ENCODE measurements at places on chromosomes 7 and 10. TPM values are rescaled to one million over a fixed set of nuclear protein-coding genes. Genes with fewer than 3 reads are reported as not detected.

GRCh38 chr10:92366412-92367021, 75.5 kb downstream of the MARCHF5 start:
- no peak overlapping the region for H3K4me3 ChIP-seq
- H3K27me3 ChIP-seq: no peaks in the 10 kb centered on the region
- no peak for DNase-seq
- no peaks in the 10 kb centered on the region for H3K4me1 ChIP-seq
- no peak overlapping the region for H3K27ac ChIP-seq

- H3K27me3 ChIP-seq: no peaks in the 10 kb centered on the region
- H3K36me3 ChIP-seq: no peaks in the 10 kb centered on the region
- H3K4me3 ChIP-seq: no peak overlapping the region
- H3K27ac ChIP-seq: peak overlapping the region; percentile 50
- no peak for DNase-seq
- peaks cover 17% of the 10 kb centered on the region for H3K4me1 ChIP-seq
Measured at GRCh38 chr10:31657434-31657872, 271.2 kb downstream of the ARHGAP12 start.

The GPR15LG gene
- total RNA-seq: not detected

DNA sequence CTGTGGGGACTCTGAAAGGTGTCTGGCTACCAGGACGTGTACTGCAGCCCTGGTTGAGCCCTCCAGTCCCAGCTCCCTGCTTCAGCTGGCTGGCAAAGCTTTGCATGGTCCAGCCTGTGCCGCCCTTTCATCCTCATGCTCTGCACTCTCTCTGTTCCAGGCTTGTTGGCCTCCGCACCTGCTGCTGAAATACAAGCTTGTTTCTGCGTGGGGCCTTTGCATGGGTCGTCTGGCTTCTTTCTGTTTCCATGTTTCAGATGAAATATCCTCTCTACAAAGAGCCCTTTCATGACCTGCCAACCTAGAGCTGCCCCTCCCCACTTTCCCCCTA, 45.9 kb downstream of the TSPAN15 start:
- no peak for DNase-seq
- no peak overlapping the region for H3K4me3 ChIP-seq
- H3K27ac ChIP-seq: peak overlapping the region; percentile 82
- H3K27me3 ChIP-seq: no peaks in the 10 kb centered on the region

- no peaks in the 10 kb centered on the region for H3K36me3 ChIP-seq
- no peak overlapping the region for H3K4me3 ChIP-seq
- no peaks in the 10 kb centered on the region for H3K27me3 ChIP-seq
- H3K4me1 ChIP-seq: peaks cover 14% of the 10 kb centered on the region
- DNase-seq: no peak
- H3K27ac ChIP-seq: no peak overlapping the region
Measured at GRCh38 chr10:89458291-89458690, 43.9 kb downstream of the IFIT5 start.

The DPY19L1 gene
- total RNA-seq: 11.6 TPM

DNA sequence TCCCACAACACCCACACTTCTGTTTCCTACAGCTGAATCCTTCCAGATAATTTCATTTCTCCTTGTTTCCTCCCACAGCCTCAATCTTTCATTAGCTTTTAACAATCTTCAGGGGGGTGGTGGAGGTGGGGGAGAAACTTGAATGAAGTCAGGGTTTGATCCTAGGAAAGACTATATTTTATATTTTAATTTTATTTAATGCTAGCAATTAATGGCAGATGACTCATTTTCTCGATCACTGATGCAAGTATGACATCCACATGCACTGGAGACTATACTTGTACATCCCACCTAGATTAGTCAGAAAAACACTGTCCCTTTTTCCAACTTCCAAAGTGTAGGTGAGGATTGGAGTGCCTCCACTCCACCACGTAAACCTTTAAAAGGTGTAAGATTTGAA, 1181.3 kb upstream of the AUTS2 start:
- no peaks in the 10 kb centered on the region for H3K27me3 ChIP-seq
- H3K4me3 ChIP-seq: no peak overlapping the region
- no peak overlapping the region for H3K27ac ChIP-seq
- peaks cover 14% of the 10 kb centered on the region for H3K4me1 ChIP-seq
- DNase-seq: no peak
- H3K36me3 ChIP-seq: no peaks in the 10 kb centered on the region

DNA sequence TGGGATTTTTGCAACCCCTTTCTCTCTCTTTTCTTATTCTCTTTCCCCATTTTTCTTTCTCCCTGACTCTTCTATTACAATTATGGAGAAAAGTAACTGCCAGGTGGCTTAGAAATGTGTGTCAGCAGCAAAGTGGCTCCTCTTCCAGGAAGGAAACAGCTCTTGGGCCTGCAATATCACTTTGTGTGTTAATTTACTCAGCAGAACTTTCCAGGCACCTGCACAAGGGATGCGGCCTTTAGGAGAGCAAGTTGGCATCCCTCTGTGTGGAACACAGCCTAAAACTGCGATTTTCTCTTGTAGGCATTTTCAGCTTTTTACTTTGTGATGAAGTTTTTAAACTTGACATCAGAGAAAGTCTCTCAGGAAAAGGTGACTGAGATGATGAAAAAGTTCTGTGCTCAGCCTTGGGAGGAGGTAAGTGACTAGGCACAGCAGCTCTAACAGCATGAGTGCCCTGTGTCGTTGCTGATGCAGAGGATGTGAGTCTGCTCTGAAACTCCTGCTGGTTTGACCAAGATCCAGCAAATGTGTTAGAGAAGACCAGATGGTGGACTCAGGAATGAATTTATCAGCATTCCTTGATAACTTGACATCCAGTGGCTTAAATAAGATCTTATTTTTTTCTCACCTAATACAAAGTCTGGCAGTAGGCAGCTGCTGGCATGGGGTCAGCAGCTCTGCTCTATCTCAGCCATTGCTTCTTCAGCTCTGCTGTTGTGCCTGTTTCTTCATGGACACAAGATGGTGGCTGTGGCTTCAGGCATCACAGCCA, 47.4 kb upstream of the CC2D2B start:
- peak; percentile 57 for DNase-seq
- H3K4me1 ChIP-seq: peaks cover 8% of the 10 kb centered on the region
- H3K27me3 ChIP-seq: no peaks in the 10 kb centered on the region
- no peak overlapping the region for H3K4me3 ChIP-seq

DNA sequence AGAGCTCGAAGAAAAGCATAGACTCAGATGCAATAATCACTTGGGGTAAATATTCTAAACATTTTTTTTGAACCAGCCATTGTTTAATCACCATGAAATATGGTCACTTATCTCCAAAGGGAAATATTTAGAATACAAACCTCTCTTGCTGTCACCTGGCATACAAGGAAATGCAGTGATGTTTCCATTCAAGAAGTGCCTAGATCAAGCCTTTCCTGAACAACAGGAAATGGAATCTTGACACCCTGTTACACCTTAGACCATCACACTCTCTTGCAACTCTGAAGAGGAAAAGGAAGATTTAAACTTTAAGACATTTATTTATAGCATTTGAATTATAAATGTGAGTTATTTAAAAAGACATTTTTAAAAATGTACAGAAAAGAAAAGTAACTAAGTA, 263.0 kb upstream of the BMPER start:
- H3K4me1 ChIP-seq: no peaks in the 10 kb centered on the region
- no peak overlapping the region for H3K4me3 ChIP-seq
- no peak for DNase-seq
- no peak overlapping the region for H3K27ac ChIP-seq
- H3K27me3 ChIP-seq: no peaks in the 10 kb centered on the region
- no peaks in the 10 kb centered on the region for H3K36me3 ChIP-seq

DNA sequence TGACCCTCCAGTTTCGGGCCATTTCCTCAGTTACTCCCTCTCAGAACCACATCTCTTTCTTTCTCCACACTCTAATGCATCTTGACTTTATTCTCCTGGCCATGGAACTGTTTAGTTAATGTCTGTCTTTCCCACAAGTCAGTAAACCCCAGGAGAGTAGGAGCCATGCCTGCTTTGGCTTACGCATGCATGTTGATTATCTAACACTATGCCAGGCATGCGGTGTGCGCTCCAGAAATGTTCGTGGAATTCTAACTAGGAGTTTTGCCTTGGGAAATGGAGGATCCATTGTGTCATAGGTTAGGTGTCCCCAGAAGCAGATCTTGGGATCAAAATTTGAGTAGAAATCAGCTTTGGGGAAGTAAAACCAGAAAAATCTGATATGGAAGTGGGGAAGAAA, 308.9 kb downstream of the GRID1 start:
- no peak overlapping the region for H3K4me3 ChIP-seq
- no peaks in the 10 kb centered on the region for H3K4me1 ChIP-seq
- no peak overlapping the region for H3K27ac ChIP-seq
- DNase-seq: no peak
- no peaks in the 10 kb centered on the region for H3K27me3 ChIP-seq

GRCh38 chr7:28470344-28470743, 58.0 kb downstream of the CREB5 start:
- H3K36me3 ChIP-seq: no peaks in the 10 kb centered on the region
- no peaks in the 10 kb centered on the region for H3K27me3 ChIP-seq
- no peak overlapping the region for H3K27ac ChIP-seq
- DNase-seq: no peak
- H3K4me1 ChIP-seq: peaks cover 18% of the 10 kb centered on the region
- H3K4me3 ChIP-seq: no peak overlapping the region

The TMEM139 gene
- total RNA-seq: not detected

- H3K36me3 ChIP-seq: peaks cover 2% of the 10 kb centered on the region
- DNase-seq: no peak
- H3K27ac ChIP-seq: no peak overlapping the region
- no peak overlapping the region for H3K4me3 ChIP-seq
Measured at GRCh38 chr10:130193493-130194193, 57.5 kb downstream of the GLRX3 start.

- no peaks in the 10 kb centered on the region for H3K27me3 ChIP-seq
- H3K4me3 ChIP-seq: no peak overlapping the region
- peaks cover 27% of the 10 kb centered on the region for H3K4me1 ChIP-seq
- no peaks in the 10 kb centered on the region for H3K36me3 ChIP-seq
- DNase-seq: no peak
Measured at GRCh38 chr10:124220971-124221355, 127.6 kb upstream of the CHST15 start.

DNA sequence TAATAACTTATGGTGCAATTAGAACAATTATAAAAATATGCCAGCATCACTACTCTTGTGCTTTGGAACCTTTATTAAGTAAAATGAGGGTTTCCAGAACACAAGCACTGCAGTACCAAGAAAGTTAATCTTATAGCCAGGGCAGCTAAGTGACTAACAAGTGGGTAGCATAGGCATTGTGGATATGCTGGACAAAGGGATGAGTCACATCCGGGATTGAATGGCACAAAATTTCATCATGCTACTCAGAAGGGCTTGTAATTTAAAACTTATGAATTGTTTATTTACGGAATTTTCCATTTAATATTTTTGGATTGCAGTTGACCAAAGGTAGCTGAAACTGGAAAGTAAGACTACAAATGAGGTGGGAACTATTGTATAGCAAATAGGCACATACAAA, 250.6 kb downstream of the C7orf25 start:
- H3K27me3 ChIP-seq: no peaks in the 10 kb centered on the region
- peak; percentile 10 for DNase-seq
- no peaks in the 10 kb centered on the region for H3K36me3 ChIP-seq
- H3K4me1 ChIP-seq: no peaks in the 10 kb centered on the region
- no peak overlapping the region for H3K4me3 ChIP-seq

DNA sequence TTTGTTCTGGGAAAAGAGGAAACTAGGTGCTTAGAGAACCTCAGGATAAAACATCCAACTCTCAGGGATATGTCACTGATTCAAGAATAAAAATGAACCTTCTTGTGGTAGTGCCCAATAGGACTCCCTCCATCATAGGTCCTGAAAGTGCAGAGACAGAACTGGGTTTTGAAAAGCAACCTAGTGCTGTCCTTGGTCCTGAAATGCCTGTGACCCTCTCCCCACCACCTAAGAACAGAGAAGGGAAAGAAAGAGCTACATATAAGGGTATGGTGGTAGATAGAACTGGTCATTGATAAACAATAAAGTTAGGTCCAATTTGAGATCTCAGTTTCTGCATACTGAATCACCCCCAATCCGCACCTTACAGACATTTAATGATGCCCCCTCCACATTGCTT, 953.3 kb downstream of the XPNPEP1 start:
- no peak overlapping the region for H3K27ac ChIP-seq
- H3K27me3 ChIP-seq: no peaks in the 10 kb centered on the region
- H3K4me1 ChIP-seq: no peaks in the 10 kb centered on the region
- no peak overlapping the region for H3K4me3 ChIP-seq
- no peak for DNase-seq

The BLNK gene
- 5.0 TPM for total RNA-seq

The RBP3 gene
- total RNA-seq: under 0.01 TPM

- no peak overlapping the region for H3K27ac ChIP-seq
- H3K4me1 ChIP-seq: peaks cover 9% of the 10 kb centered on the region
- H3K4me3 ChIP-seq: no peak overlapping the region
- no peak for DNase-seq
Measured at GRCh38 chr7:117772421-117772820, 100.8 kb downstream of the CTTNBP2 start.

DNA sequence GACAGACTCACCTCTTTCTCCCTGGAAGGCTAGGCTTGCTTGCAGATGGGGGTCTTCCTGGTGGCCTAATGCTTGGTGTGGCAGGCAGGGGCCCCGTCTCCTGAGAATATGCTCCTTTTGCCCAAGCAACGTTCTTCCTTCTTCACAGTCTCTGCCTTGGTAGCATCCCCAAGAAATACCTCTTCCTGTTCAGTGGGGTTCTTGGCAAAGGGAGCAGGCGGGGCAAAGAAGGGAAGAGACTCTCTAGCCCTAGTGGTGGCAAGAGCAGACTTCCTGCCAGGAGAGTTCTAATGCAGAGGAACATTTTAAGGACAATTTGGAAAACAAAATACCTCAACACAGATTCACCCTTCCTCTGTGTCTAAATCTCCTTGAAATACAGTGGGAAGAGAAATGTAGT, at the start of gene CLEC5A:
CLEC5A (minus strand) TSS at position 179 of the 400 bp plus-strand sequence. CDS start 682 bp downstream, outside the sequence.
- H3K27ac ChIP-seq: no peak within 1 kb of the TSS
- no peak for DNase-seq
- no peaks in the 10 kb centered on the region for H3K4me1 ChIP-seq
- no peaks in the 10 kb centered on the region for H3K36me3 ChIP-seq
- no peaks in the 10 kb centered on the region for H3K27me3 ChIP-seq

The NUTM2B gene
- 0.83 TPM for total RNA-seq

- no peaks in the 10 kb centered on the region for H3K36me3 ChIP-seq
- no peak overlapping the region for H3K4me3 ChIP-seq
- no peak for DNase-seq
Measured at GRCh38 chr10:33794460-33794859, 460.0 kb upstream of the NRP1 start.

DNA sequence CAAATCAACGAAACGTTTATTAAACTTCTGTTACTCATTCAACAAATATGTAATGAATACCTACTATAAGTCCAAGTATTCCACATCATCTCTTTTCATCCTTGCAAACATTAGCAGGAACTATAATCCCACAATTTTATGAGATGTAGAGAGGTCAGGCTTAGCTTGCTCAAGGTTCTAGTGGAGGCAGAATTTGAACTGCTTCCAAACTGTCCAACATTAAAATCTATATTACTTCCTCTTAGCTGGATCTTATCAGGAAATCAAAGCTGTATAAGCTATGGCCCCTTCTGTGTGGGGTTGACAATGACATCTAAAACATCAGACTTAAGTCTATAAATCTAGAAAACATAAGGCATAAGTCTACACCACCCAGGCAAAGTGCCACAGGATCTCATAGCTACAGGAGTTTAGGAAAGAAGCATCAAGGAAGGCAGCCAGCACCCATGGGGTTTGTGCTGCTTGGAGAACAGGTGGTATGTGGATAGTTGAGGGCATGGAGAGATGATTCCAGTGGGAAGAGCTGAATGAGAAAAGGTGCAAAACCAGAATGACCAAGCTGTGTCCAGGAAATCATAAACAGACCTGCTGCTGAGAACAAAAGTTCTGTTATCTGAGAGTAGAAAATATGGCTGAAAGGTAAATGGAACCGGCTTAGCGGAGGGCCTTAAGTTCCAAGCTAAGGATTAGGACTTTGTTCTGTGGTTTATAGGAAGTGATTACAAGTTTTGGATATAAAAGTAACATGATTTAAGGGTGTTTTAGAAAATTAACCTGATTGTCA, 34.5 kb downstream of the PAPSS2 start:
- no peak overlapping the region for H3K4me3 ChIP-seq
- no peaks in the 10 kb centered on the region for H3K27me3 ChIP-seq
- H3K36me3 ChIP-seq: no peaks in the 10 kb centered on the region

The TUBB8 gene
- not detected for total RNA-seq
